ENCODE measurements at places on chromosomes 11 and 22.
A peak's percentile ranks its signal among the peaks of the same experiment; 100 is the strongest.

DNA sequence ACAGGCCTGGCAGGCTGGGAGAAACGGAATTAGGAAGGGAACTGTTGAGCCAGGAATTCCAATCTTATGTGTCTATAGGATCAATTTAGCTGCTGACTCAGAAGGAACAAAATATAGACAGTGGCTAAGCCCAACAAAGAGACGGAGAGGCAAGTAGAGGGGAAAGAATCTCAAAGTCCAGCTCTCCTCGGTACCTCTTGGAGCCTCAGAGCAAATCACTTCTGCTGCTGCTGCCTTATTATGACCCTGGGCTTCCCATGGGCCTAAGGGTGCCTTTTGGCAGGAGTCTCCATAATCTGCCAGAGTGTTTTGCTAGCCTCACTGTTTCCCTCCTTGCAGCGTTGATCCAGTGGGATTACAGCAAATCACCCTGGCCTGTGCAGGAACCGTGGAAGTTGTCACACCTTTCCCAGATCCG lies 31.7 kb downstream of the PAX6 start:
- DNase-seq = no peak

DNA sequence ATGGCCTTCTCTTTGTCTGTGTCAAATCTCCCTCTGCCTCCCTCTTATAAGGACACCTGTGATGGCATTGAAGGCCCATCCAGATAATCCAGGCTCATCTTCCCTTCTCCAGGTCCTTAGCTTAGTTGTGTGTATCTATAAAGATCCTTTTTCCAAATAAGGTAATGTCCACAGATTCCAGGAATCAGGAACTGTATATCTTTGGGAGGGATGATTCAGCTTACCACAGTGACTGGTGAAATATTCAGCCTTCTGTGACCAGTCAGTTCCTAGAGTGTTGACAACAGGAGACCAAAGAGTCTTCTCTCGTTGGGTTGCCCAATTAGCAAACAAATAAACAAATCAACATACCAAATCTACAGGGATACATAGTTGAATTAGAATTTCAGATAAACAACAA lies 175.8 kb downstream of the MPPED1 start:
- no peak for DNase-seq

DNA sequence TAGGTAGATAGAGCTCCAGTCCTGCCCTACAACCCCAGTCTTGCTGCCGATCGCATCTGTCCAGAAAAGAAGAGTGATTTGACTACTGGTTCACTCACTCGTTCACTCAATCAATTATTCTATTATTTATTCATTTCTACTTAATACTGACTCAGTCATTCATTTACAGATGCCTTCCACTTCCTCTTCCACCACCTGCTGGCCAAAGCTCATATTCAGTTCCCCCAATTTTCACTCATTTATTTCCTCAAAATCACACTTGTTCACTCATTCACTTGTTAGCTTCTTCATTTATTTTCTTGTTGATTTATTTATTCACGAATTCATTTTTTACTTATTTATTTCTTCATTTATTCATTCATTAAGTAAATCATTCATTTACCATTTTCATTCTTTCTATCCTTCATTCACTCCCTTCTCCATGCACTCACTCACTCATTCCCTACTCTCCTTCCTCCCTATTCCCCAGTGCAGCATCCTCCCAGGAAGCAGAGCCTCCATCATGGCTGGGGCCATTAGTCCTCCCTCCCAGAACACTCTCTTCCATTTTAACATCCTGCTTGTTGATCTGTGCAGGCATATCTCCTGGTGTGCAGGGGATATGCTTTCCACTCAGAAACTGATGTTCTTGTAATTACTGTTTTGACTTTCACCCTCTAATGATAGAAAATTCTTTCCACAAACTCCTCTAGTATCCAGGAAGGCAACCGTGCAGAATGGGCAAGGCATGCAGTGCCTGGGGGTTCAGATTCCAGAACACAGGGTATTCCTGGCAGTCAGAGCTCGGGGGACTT lies 281.0 kb downstream of the TENM4 start:
- DNase-seq = no peak

DNA sequence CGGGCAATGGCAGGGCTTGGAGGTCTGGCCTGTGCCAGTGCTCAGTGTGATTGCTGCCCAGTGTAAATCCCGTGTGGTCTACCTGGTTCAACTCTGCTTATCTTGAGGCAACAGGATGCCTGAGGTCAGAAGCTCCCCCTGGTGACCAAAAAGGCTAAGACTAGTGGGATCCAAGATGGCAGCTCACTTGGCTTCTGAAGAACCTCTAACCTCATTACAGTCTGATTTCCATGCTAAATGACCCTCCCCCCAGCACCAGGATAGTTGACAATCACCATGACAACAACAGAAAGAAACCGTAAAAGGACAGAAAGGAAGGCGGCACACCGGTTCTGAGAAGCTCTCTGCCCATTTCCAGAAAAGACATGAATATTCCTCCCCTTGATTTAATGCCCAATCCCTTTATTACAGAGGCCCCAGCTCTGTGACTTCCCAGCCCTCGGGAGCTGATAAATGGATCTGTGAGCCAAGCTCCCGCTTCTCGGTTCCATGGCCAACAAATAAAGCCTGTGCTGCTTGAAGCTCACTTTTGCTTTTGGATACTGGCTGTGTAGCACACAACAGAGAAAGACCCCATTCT lies 398.4 kb downstream of the CTTN start:
- DNase-seq = no peak

GRCh38 chr11:69123593-69124545 lies 31.9 kb upstream of the SMIM38 start:
- DNase-seq = no peak

GRCh38 chr22:46587492-46588278 lies 32.5 kb upstream of the GRAMD4 start:
- DNase-seq = peak; percentile 72

- no peak for DNase-seq
Measured at GRCh38 chr11:128302425-128303186, 284.8 kb downstream of the ETS1 start.

GRCh38 chr22:42895541-42895981 lies 38.5 kb upstream of the ARFGAP3 start:
- DNase-seq = peak; percentile 50

GRCh38 chr22:25413620-25414019 lies 150.9 kb upstream of the GRK3 start:
- no peak for DNase-seq

- DNase-seq = no peak
Measured at GRCh38 chr22:17678817-17679385, 40.3 kb downstream of the BCL2L13 start.

DNA sequence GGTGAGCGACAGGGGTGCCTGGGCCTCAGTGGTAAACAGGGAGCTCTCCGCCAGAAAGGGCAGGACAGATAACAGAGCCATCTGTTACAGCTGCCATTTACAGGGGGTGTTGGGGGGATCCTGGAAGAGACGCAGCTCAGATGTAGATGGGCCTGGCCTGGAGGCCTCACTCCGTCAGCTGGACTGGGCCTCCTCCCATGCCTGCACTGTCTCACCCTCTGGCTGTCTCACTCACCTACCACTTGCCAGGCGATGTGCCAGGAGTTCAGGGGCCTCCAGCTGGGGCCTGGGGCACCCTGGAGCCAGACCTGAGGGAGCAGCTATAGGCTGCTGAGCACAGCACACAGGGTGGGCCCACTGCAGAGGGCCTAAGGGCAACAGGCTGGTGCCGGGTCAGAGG lies 16.3 kb upstream of the SUSD2 start:
- no peak for DNase-seq

- DNase-seq = peak; percentile 46
Measured at GRCh38 chr22:24474221-24474620, 20.9 kb upstream of the UPB1 start.

DNA sequence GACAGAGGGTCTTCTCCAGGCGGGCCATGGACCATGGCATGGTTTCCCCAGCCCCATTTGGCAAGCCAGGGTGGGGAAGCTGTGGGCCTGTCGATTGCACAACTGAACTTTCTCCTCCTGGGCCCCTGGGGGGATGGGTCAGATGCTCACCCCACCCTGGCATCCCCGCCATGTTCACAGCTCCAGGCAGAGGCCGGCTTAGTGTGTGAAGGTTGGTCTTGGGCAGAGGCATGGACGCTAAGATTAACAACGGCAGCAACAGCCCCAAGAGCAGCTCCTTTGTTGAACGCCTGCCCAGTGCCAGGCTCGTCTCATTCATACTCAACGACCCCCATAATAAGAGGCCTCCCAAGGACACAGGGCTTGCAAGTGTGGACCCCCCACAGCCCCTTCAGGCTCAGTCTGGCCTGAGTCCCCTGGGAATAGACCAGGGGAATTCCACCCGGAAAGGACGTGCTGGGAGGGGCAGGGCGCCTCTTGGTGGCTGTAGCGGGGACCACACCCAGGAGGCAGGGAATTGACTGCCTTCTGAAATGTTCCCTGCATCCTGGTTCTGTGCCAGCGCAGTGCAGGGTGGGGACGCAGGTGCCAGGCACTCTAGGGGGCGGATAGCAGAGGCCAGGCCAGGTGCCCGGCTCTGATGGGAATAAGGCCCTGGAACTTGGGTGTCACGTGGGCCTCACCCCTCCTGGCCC lies 8.3 kb downstream of the TSPO start:
- no peak for DNase-seq

GRCh38 chr11:106031202-106031810 lies 9.3 kb upstream of the MSANTD4 start:
- no peak for DNase-seq

DNA sequence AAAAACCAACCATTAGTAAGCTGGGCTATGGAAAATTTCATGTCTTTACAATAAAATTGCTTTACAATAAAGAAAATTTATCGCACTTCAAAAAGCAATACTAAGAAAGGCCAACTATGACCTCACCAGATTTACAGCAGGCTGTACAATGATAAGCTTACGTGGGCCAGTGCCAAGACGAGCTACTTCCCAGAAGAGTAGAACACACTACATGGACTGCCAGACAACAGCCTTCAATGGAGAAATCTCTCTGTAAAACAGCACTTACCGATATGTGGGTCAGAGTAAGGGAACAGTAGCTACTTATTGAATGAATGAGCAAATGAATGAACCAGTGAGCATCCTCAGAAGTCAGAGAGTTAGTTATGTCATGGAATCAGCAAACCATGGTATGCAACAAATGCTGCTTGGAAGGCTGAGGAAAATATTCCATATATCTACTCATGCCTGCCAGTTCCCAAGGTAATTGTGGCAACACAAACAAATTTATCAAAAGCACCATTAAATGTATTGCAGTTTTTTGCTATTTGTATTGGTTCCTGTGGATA lies 74.4 kb downstream of the SLC36A4 start:
- no peak for DNase-seq

- DNase-seq = no peak
Measured at GRCh38 chr11:11122749-11123148, 230.3 kb downstream of the CSNK2A3 start.

- DNase-seq = no peak
Measured at GRCh38 chr11:87300640-87301380, 263.1 kb downstream of the TMEM135 start.

All from suppressor macrophage (primary cell).